ENCODE measurements at places on chromosomes 4 and X.

GRCh38 chr4:7388627-7389026 is 46.1 kb downstream of the PSAPL1 start:
- DNase-seq: no peak

DNA sequence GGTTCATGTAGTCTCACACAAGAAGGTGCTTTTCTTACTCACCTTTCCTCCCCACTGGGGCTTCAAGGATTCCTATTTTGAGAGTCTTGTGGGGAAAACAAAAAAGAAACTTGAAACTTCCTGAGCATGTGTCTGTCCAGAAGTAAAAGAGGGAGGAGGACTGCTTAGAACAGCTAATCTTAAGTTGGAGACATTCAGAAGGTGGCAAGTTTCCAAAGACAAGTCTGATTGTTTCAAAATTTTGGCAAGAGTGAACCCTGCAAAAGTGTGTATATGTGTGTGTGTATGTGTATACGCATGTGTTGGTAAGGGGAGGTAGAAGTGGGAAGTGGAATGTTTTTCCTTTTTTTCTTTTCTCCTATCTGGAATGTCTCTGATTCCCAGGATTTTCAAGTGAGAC is 189.0 kb upstream of the FRMPD4 start:
- DNase-seq: no peak

- DNase-seq: no peak
These were observed 42.5 kb upstream of the ANTXR2 start for GRCh38 chr4:80115368-80116181.

DNA sequence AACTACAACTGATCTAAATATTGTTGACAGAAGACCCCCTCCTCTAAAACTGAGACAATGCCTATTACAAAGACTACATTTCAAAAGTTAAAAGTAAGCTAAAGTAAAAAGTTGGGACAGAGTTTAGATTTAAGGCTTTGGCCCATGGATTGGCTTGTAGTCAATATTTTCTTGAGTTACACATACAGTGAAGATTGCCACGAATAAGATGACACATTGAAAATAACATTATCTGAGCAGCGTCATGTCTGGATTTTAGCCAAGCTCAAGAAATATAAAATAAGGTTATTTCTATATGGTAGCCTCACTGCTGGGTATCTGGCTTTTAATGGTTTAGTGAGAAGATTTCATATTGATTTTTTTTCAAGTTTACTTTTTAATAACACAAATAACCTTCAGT is 266.2 kb upstream of the LDB2 start:
- no peak for DNase-seq

DNA sequence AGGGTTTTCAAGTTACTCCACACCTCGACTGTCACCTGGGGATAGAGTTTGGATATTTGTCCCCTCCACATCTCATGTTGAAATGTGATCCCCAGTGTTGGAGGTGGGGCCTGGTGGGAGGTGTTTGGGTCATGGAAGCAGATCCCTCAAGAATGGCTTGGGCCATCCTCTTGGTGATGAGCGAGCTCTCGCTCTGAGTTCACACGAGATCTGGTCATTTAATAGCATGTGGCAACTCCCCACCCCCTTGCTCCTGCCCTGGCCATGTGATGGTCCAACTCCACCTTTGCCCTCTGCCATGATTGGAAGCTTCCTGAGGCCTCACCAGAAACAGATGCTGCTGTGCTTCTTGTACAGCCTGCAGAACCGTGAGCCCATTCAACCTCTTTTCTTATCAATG is 8.3 kb downstream of the CTAG1A start:
- DNase-seq: no peak

GRCh38 chr4:110224142-110224541 is 25.7 kb upstream of the ELOVL6 start:
- no peak for DNase-seq

DNA sequence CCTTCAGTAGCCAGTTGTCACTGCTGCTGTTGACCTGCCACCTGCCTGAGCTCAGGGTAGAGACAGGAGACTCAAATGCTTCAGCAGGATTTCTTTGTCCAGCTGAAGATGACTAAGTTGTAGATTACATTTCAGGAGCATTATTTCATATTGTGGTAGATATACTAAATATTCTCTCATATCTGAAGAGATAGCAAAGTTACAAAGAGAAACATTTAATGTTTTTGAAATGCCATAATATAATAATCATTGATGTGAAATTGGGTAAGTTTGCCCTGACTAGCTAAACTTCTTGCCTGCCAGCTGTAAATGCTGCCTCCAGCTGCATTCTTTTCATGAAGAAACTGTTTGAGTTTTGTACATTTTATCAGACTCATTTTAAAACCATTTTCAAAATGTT is 247.6 kb upstream of the CNKSR2 start:
- DNase-seq: no peak

DNA sequence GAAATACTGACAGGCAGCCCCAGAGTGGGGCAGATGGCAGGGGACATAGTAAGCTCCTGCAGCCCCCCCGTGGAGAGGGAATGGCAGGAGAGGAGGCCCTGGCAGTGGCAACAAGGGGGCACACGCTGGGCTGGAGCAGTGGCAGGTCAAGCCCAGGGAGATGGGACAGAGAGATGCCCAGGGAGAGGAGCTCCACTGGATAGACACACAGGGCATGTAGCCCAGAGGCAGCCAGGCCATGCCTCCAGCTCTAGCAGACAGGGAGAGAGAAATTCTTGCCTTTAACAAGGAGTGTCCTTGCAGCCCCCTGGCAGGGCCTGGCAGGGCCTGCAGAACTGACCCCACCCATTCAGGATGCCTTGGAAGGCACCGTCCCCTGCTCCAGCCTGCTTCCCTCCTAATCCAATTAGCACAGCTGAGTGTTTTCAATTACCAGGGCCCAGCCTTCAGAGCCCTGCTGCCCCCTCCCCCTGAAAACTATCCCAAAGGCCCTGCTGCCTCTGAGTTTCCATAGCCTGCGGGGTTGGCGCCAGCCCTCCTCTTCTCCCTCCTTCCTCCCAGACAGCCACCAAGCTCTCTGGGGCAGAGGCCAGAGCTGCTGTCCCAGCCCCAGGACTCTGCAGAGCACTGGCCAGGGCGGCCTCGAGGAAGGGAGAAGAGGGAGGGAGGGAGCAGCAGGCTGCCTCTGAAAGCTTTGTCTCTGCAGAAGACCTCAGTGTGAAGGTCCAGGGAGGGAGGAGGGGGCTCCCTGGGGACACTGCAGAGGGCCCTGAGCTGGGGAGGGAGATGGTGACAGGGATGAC is 12.5 kb downstream of the L1CAM start:
- DNase-seq: no peak

GRCh38 chr4:110198049-110198434 is 373 bp downstream of the ELOVL6 start:
- DNase-seq: no peak

- no peak for DNase-seq
These were observed 18.7 kb downstream of the TXLNG start for GRCh38 chrX:16804923-16805464.

DNA sequence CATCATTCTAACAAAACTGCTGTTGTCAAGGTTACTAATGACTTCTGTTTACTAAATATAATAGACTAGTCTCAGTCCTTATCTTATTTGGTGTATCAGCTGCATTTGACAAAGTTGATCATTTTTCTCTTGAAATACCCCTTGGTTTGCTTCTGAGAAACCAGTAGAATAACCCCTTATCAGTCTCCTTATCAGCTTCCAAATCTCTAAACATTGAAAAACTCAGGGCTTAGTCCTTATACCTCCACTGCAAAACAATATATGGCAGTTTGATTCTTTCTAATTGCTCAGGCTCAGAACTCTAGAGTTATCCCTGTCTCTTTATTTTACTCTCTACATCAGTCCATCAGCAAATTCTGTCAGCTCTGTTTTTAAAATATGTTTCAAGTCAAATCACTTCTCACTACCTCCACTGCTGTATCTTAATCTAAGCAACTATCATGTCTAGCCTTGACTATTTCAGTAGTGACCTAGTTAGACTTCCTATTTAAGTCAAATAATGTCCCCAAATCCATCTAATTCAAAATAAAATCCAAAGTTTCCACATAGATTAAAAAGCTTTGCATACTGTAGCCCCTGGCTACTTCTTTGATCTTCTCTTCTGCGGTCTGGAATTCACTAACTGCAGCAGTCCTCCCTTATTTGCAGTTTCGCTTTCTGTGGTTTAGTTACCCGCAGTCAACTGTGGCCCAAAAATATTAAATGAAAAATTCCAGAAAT is 87.1 kb upstream of the NPNT start:
- DNase-seq: no peak

DNA sequence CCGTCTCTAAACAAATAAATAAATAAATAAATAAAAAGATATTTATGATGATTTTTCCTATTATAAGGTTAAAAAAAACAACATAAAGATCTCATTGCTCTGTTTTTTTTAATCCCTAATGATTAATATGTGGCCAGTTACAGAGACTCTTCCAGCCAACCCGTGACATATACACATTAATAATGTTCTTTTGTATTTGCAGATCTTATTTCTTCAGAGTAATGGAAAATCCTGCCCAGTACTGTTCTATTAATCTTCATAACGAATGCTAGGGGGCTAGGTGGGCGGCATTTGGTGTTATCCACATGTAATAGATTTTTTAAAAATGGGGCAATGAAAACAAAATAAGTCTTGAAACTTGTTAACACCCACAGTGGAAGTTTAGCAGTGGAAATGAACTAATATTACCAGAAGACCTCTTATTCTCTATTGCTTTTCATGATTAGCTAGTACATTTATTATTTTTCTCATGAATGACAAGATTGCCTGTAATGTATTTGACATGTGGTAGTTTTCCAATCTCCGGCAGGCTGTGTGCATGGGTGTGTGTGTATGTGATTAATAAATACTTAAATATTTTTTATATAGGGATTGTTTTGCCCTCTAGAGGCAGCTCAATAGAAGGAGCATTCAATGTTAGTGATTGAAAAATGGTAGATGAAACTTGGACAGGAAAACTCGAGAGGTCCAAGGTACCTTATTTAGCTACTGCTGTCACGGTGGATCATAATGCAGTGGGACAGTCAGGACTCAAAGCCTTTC is 457.4 kb downstream of the IL1RAPL1 start:
- no peak for DNase-seq

GRCh38 chr4:144703494-144703893 is 57.5 kb downstream of the HHIP start:
- DNase-seq: no peak

GRCh38 chr4:10727140-10727880 is 42.7 kb upstream of the CLNK start:
- no peak for DNase-seq

GRCh38 chr4:3136454-3136853 is 62.0 kb downstream of the HTT start:
- no peak for DNase-seq

DNA sequence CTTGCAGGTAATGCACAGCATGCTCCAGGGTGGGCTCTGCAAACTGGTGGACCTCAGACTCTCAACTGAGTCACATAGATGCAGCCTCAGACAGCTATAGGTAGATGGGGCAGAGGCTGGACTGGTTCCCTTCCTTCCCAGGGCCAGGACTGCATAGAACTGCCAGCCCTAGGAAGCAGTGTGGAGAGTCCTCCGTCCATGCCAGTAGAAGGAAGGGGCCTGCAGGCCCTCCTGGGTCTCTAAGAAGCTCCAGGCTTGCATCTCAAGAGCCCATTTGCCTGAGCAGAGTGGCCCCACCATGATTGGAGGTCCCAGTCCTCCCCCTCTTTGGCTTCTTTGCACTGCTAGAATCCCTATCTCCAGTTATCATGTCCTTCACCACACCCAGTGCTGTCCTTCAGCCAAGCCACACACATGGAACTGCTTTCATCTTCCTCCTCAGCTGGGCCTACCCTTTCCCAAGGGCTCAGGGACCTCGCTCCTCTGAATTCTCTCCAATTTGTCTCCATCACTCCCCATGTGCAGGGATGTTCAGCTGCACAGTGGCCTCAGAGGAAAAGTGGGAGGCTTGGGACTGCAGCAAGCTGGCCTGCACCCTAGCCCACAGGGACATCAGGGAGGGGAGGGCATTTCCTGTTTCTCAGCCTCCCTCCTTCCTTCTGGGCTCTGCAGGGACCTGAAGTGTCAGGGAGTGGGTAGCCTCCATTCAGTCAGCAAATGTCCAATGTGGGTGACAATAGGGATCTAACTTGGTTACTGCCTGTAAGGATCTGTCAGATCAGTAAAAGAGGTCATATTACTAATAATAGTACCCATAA is 146.0 kb downstream of the PJA1 start:
- no peak for DNase-seq

DNA sequence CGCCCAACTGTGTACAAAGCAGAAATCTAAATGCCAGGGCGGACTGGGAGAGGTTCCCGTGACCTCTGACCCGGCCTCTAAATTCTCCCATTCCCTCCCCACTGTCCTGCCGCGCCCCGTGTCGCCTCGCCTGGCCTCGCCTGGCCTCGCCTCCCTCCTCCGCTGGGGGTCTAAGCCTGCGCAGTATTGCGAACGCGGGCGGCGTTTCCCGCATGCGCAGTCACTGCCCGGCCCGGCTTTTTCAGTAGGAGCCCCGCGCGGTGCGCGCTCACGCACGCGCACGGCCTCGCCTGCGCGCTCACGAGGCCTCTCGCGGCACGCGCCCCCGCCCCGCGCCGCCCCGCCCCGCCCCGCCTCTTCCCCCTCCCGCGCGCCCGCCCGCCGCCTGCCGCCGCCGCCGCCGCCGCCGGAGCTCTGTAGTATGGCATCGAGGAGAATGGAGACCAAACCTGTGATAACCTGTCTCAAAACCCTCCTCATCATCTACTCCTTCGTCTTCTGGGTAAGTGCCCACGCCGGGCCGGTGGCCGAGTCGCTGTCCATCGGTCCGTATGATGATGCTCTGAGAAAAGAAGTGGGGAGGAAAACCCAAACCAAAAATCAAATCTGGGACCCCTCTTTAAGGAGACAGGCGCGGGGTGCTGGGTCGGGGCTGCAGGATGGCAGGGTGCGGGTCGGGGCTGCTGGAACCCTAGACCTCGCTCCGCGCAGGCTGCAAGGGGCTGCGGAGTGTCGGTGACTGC is at the start of gene TSPAN7:
Gene TSPAN7 (plus strand): TSS at position 417 of the 743 bp plus-strand sequence. CDS start 5 bp downstream, at position 422.
- DNase-seq: peak; percentile 76

DNA sequence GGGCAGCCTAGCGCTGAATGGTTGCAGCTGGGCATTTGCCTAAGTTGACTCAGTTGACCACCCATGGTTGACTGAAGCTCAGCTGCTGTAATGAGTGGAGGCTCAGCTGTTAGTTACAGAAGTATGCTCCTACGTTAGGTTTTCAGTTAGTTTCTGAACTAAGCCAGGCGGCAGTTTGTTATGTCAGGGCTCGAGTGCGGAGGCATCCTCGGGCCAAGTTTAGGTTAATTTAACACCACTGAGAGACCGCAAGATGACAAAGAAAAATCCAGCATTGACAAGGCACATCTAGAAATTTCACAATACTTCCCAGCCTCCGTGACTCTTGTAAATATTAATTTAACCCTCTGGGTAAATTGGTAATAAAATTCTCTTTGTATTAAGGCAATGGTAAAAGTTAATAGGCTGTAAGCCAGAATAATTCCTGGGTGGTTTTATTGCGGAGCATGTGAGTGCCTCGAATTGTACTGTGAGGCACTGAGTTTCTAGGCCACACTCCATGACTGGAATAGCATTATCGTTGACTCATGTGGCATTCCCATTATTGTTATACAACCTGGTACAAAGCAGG is 33.1 kb upstream of the CDKN2AIP start:
- no peak for DNase-seq

DNA sequence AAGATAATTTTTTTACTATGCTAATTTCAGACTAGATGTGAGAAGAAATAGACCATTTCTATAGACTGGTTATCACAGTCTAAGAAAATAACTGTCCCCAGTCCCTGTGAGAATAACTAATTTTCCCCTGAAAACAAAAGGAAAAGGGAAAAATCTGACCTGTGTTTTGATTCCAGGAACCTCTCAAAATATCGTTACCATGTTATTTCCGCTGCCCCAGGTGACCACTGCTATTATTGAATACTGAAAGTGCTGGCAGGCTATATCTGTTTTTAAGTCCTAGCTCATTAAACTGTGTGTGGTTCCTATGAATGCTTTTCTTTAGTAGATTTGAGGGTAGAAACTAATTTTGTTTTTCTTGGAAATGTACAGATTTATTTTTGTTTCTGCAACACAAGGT is 83.6 kb downstream of the GAB1 start:
- DNase-seq: no peak

Measured in activated CD8-positive, alpha-beta memory T cell treated with anti-CD3 and anti-CD28 coated beads, Interleukin-2, amount 50 U/mL, for 4 hours (primary cell).